Stimulated activated CD8-positive, alpha-beta memory T cell treated with anti-CD3 and anti-CD28 coated beads, Interleukin-15, amount 100 ng/mL, for 24 hours (primary cell): ENCODE measurements at places on chromosomes 1 and 21.

DNA sequence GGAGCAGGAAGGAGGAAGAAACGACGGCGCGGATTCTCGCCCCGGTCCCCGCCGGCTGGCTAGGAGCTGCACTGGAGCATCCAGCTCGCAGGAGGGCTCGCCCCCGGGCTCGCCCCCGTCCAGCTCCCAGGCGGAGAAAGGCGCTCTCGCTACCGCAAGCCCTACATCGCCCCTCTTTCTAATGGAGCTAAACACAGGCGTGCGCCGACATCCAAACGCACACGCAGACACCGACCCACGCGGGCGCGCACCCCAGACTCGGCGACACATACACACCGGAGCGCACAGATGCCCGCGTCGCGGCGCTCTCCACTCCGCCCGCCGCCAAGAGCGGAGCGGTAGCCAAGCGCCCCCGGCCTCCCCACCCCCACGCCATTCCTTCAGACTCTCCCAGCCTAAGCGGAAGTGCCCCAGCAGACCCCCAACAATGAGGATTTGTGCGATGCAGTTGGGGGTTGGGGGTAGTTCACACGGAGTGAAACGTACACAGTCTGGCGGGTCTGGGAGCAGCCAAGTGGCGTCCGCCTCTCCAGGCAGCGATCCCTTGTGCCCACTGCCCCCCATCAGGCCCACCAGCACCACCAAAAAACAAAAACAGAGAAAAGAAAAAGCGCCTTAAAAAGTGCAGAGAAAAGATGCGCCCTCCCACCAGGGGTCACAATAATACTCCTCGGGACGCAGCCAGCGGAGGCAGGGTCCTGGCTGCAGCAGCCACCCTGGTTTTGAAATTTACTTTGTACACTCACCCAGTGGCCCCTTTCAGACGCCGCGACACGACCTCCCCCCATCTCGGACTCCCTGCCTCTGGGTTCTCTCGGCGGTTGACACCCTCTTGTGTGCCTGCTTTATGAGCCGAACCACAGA is 1.4 kb downstream of the DAB1 start:
- DNase-seq = no peak

DNA sequence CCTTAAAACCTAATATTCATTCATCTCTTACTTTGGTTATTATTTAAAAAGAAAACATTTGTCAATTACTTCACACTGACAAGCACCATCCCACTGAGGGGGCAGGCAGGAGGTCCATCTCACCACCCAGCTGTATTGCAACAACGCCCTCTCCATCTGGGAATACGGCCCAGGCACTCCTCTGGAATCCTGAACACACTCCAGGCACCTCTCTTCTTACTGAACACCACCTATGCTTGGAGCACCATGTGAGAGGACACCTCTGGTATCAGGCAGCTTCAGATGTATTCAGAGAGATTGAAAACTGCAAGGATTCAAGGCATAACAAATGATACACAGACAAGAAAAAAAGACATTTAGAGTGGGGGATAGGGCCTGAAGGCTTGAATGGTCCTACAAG is 147.1 kb downstream of the CACNA1E start:
- DNase-seq = no peak

DNA sequence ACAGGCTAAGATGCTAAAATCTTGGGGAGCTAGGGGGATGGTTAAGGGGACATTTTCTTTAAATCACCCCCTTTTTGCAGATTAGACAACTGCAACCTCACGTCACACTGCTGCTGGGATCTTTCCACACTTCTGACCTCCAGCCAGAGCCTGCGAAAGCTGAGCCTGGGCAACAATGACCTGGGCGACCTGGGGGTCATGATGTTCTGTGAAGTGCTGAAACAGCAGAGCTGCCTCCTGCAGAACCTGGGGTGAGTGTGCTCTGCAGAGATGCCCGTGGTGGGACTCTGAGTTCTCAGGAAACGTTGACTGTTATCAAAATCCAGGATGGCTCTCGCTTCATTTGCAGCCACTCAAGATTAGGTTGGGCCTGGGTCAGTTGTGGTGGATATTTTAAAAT is 13.3 kb downstream of the OR2B11 start:
- DNase-seq = no peak

DNA sequence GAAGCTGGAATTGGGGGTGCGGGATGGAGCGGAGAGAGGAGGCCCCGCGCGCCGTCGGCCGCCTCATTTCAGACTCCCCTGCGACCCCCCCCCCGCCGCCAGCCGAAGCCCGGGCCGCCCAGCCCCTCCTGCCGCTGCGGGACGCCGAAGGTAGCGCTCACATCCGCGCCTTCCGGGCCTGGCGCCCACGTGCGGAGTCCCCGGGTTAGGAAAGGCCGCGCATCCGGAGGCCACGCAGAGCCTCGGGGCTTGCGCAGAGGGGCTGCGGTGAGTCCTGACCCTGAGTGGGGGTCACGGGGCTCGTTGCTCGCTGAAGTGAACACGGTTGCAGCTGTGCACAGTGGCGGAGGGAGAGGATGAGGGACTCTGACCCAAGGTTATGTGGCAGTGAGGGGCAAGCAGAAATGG is 552 bp upstream of the ZNF496 start:
- DNase-seq = peak; percentile 27

GRCh38 chr21:33393348-33393747 is 9.9 kb upstream of the IFNGR2 start:
- no peak for DNase-seq
